Stimulated activated CD8-positive, alpha-beta memory T cell treated with anti-CD3 and anti-CD28 coated beads, Interleukin-12 subunit alpha, Interleukin-12 subunit beta, amount 100 ng/mL, for 1 hour (primary cell): ENCODE measurements at places on chromosomes 1 and 21.

- DNase-seq, result no peak
Observed at GRCh38 chr1:5390504-5390903, 601.7 kb downstream of the NPHP4 start.

DNA sequence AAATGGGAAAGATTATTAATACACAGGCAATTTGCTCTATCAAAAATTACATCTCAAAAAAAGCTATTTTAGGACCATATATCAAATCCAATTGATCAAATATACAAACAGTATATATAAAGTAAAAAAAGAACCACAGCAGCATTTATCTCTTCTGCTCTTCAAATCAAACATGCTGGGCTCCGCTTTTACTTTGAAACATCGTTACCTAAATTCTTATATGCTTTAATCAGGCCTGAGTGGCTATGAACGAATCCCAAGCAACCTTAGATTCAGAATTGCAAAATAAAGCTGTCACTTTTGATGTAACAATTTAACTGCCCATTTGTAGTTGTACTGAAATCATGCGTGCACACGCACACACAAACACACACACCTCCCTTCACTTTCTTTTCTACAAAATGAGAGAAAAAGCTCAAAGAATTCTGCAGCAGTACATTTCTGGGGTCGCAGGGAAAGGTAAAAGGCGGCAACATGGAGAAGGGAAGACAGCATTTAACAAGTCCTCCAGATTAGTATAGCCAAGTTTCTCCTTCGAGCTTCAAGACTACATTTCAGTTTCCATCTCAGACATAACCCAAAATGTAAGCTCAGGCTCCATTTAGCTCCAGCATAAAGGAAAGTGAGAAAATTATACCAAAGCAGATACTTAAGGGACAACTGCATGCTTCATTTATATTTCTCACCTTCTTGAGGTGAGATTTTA is 92.2 kb upstream of the TTC39A start:
- DNase-seq, result no peak

- no peak for DNase-seq
Observed at GRCh38 chr1:11214698-11215380, 25.7 kb downstream of the ANGPTL7 start.

DNA sequence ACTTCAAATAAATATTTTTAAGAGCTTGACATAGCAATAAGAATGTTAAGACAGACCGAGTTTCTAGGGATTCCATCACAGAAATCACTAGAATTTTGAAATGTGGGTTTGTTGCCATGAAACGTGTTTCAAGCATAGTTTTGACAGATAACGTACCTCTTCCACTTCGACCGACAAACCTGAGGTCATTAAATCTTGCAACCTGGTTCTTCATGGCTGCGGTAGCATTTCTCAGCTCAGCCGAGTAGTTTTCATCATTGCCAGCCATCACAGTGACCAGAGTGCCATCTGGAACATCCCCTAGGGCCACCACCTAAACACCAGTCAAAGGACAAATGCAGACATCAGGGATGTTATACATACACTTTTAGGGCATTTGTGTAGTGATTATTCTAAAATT is 168.7 kb downstream of the RUNX1 start:
- no peak for DNase-seq

DNA sequence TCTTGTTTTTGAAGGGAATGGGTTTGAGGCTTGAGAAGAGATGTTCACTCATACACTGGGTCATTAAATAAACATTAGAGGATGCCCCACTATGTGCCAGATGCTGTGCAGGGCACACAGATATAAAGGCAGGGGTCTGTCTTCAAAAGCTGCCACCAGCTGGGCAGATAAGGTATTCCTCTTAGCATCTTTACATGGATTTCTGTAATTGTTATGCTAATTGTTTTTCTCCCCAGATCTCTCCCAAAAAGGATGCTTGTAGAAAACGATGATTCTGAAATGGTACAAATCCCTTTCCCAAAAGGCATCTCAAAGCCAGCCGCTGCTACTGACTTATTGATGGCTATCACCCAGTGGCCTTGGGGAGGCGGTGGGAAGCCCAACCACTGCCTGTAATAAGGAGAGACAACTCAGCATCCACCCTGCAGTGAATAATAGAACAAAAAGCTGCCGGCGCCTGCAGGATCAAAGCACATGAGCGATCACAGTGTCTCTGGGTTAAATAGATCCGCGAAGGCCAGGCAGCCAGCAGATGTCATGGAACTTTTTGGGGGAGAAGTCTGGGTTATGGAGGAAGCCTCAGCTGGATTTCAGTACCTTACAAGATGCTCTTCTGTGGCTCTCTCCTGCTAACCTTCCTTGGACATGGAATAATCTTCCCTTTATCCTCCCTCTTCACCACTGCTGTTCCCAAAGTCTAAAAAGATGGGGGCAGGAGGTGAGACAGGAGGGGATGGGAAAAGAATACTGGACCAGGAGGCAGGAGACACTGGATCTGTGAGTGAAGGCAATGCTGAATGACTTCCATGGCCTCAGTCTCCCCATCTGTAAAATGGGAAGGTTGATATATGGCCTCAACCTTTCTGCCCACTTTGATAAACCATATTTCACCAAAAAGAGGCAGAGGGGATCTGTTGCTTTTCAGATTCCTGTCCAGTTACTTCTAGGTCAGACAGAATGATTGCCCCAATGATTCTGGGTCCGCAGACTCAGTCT is 54.8 kb upstream of the CD34 start:
- DNase-seq, result no peak

DNA sequence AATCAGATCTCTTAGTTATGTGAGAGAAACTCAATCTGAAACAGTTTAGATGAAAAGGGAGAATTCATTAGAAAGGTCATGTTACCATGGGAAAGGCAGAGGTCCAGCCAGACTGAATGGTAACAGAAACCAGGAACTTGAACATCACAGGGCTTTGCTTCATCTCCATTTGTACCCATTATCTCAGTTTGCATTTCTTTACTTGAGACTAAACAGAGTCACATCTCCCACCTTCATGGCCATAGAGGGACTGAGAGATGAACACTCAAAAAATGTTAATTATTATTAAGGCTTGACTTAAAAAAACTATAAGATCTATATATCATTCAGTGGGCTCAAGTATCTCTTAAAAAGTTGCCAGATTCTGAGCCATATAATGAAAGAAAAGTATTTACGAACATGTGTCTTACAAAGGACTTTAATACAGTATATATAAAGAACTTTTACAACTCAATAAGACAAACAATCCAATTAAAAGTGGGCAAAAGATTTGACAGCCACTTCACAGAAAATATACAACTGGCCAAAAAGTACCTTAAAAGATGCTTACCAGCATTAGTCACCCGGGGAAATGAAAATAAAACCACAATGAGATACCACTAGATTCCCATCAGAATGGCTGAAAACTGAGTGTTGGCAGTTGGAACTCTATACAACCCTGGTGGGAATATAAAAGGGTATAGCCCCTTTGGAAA is 13.2 kb downstream of the KYAT3 start:
- DNase-seq, result no peak

- DNase-seq, result no peak
Observed at GRCh38 chr1:248786156-248786555, 30.6 kb upstream of the LYPD8 start.

DNA sequence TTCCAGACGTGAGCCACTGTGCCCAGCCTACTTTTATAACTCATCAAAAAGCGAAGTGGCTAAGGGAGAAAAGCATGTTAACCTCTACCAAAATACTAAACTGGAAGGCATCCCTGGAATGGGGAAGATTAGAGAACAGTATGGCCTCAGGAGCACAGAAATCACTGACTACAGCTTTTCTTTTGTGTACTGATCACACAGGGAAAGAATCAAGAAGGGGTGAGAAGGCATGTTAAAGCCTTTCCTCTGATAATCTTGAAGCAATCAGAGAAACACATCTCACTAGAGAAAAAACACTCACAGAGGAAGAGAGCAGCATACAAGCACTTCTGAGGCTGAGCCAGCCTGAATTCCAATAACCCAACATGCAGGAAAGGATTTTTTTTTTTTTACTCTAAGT is 10.7 kb downstream of the PCAT6 start:
- DNase-seq, result no peak

DNA sequence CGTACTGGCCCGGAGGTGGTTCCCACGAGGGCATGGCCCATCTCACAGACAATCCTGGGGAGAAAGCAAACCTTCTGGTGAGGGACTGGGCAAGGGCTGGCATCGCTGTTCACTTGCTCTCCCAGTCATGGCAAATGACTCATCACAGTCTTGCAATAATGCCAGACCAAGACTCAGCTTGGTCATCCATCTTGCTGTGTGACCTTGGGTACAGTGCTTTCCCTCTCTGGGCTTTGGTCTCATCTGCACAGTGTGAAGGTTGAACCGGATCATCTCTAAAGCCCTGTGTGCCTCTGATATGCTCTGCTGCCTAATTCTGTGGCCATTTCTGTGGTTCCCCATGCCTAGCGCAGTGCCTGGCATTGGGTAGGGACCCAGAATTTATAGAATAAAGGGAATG is 143.6 kb upstream of the CD34 start:
- no peak for DNase-seq

GRCh38 chr1:182615468-182616129 is 11.4 kb upstream of the RGS16 start:
- no peak for DNase-seq

DNA sequence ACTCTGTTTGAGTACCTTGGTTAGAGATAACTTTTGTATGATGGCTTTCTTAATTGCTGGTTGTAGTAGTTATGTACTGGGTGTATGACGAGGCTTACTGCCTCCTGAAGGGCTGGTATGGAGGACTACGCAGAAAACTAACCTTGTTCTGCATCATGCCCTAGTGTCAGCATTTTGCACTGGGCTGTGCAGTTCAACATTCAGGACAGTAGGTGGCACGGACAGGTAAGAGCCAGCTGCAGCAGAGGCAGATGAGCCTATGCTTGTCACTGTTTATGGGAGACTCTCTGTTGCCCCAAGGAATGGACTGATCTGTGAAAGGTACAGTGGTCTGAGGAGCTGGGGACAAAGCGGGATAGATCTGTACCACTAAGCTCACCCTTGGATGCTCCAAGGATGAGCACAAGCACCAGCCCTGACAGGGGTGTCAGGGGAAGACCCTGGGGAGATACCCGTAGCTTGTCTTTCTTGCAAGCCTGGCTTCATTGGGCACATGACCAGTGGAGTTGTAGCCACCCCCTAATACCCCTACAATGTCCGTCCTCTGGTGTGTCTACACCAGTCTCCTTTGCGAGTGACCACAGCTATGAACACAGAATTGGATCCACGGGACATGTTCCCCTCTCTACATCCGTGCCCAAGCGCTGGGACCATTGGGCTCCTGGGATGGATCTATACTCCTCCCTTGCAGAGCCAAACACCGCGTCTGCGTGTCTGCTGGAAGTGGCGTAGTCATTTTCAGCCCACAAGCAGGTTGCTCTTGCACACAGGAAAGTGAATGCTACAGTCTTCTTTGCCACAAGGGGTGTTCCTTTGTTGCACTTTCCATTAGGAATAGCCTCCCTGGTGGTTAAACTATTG is 51.1 kb upstream of the CFHR3 start:
- DNase-seq, result no peak

- DNase-seq, result no peak
Observed at GRCh38 chr1:157073944-157074685, 25.5 kb downstream of the ETV3L start.

- no peak for DNase-seq
Observed at GRCh38 chr1:53501065-53502005, 42.1 kb downstream of the DMRTB1 start.

DNA sequence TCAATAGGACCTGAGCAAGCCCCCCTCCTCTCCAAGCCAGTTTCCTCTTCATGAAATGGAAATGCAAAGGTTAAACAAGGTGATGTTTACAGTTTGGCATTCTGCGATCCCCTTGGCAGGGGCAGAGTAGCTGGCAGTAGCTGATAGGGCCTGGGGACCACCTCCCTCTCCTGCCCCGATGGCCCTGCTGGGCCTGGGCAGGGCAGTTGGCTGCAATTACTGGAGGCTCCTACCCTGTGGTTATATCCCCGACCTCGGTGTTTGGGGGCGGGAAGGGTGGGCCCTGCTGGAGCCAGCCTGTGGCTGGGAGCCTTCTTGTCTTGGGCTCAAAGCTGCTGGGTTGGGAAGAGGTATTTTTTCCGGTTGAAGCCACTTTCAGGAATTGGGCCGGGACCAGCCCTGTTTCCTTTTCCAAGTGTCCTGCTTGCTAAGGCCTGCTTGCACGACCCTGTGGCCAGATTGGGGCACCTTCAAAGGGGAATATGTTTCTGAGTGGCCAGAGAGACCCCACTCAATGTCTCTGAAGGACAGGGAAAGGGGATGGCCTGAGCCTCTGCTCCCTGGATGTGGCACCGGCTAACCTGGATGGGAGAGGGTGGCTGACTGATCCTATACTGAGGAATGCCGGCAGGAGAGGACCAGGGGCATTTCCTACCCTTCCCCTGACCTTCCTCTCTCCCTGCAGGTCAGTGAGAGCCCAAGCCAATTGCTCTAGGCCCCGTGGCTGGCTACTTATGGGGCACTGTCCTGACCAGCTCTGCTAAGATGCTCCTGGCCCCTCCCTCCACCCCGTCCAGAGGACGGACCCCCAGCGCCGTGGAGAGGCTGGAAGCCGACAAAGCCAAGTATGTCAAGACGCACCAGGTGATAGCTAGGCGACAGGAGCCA is 1.9 kb downstream of the FAM110D start:
- no peak for DNase-seq

- no peak for DNase-seq
Observed at GRCh38 chr1:65459397-65459768, 38.9 kb downstream of the LEPR start.

- no peak for DNase-seq
Observed at GRCh38 chr1:222546548-222547259, 1.2 kb downstream of the HHIPL2 start.

DNA sequence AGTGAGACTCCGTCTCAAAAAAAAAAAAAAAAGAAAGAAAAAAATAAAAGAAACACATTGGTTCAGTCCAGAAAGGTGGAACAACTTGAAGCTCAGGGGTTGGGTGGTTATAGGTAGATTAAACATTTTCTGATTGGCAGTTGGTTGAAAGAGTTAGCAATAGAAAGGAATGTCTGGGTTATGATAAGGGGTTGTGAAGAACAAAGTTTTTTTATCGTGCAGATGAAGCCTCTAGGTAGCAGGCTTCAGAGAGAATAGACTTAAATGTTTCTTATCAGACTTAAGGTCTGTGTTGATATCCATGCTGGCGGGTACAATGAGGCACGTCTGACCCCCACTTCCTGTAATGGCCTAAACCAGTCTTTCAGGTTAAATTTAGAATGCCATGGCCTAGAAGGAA is 45.0 kb upstream of the PDE9A start:
- DNase-seq, result no peak

- DNase-seq, result no peak
Observed at GRCh38 chr1:94698356-94698755, 121.8 kb upstream of the SLC44A3 start.

DNA sequence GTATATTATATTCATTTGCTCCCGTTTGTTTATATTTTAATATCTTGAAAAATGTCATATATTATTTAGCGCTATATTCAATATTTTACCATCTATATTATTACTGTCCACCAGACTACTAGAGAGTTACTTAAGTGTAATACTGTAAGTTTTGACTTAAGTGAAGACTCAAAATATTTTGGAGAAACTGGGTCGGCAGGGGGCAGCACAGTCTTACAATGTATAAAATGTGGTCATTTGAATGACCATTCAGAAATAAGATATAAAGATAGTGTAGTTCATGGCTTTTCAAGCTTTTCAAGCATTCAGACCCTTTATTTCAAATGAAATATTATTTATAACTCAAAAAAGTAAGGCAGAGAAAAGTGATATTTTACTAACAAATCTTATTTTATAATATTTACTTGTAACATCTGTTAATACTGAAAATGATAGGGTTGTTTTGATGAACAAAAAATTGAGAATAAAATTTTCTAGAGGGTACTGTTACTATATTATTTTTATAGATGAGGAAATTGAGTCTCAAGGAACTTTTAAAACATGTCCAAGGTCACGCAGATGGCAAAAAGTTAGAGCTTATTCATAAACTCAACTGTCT is 89.0 kb upstream of the SERTAD4 start:
- peak; percentile 6 for DNase-seq
